B cell (primary cell): ENCODE measurements at places on chromosomes 4 and X.

- no peak for DNase-seq
- H3K36me3 ChIP-seq: no peaks in the 10 kb centered on the region
- no peaks in the 10 kb centered on the region for H3K4me1 ChIP-seq
Measured at GRCh38 chr4:45346816-45347435, 620.6 kb upstream of the GNPDA2 start.

DNA sequence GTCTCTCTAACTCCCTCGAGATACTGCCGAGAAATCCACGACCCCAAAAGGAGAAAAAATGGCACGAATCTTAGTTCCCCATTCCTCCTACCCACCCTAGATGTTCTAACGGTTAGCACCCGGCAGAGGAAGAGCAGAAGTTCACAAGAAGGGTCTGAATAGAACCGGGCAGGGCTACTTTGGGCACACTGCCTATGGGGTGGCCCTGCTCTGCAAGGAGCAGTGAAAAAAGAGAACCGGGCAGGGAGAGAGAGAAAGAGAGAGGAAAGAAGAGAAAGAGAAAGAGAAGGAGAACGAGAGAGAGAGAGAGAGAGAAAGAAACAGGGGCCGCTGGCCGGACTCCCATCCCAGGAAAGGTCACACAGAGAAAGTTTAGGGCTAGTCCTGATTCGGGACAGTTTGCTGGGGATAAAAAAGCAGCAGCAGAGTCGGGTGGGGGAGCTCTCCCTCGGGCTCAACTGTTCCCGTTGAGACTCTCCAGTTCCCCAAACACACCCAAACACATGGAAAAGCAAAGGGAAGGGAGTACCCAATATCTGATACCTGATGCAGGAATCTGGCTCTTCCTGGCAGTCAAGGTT lies 468 bp downstream of the GLA start:
- no peaks in the 10 kb centered on the region for H3K36me3 ChIP-seq
- peak overlapping the region; percentile 98 for H3K27ac ChIP-seq
- DNase-seq: peak; percentile 45
- peak overlapping the region; percentile 89 for H3K4me3 ChIP-seq
- H3K4me1 ChIP-seq: peaks cover 23% of the 10 kb centered on the region
- H3K27me3 ChIP-seq: no peaks in the 10 kb centered on the region

GRCh38 chrX:44506678-44507077 lies 36.0 kb downstream of the FUNDC1 start:
- DNase-seq: no peak
- H3K27me3 ChIP-seq: no peaks in the 10 kb centered on the region
- no peaks in the 10 kb centered on the region for H3K4me1 ChIP-seq
- no peak overlapping the region for H3K27ac ChIP-seq
- no peak overlapping the region for H3K4me3 ChIP-seq

GRCh38 chr4:178259566-178259965 lies 817.3 kb upstream of the AGA start:
- H3K36me3 ChIP-seq: no peaks in the 10 kb centered on the region
- no peaks in the 10 kb centered on the region for H3K27me3 ChIP-seq
- H3K4me3 ChIP-seq: no peak overlapping the region
- DNase-seq: no peak

- H3K27ac ChIP-seq: no peak overlapping the region
- no peak for DNase-seq
- no peaks in the 10 kb centered on the region for H3K36me3 ChIP-seq
- no peak overlapping the region for H3K4me3 ChIP-seq
Measured at GRCh38 chr4:10783351-10783750, 98.8 kb upstream of the CLNK start.

DNA sequence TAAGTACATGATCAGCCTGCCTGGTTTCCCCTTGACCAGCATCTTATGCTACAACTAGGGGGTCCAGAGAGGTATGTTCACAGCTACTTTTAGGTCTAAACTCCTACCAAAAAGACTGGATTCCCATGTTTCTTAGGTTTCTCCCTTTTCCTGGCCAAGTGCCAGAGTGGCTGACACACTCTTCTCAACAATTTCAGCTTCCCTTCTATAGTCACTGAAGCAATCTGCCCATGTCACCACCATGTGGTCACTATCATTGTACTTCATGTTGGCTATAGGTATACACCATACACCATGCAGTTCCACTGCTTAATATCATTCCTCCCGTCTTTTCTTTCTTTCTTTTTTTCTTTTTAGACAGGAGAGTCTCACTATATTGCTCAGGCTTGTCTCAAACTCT lies 66.9 kb downstream of the KLHL13 start:
- H3K27ac ChIP-seq: no peak overlapping the region
- no peaks in the 10 kb centered on the region for H3K36me3 ChIP-seq
- no peaks in the 10 kb centered on the region for H3K4me1 ChIP-seq

DNA sequence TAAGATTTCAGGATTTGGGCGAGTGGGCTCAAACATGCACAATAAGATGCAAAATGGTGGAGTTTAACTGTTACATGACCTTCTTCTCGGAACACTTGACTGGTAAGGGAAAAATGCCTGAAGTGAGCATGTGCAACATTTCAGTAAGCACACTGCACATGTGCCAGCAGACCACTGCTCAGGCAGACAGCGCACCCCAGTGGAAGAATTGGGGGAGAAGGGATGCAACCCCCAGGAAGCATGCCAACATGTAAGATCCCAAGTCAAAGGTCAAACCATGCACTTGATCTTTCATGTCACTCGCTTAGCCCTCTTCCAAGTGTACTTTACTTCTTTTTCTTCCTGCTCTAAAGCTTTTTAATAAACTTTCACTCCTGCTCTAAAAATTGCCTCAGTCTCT lies 256.3 kb downstream of the CENPC start:
- no peaks in the 10 kb centered on the region for H3K36me3 ChIP-seq
- H3K4me3 ChIP-seq: no peak overlapping the region
- H3K4me1 ChIP-seq: no peaks in the 10 kb centered on the region

GRCh38 chrX:37684426-37684825 lies 1.2 kb upstream of the XK start:
- H3K4me3 ChIP-seq: no peak overlapping the region
- DNase-seq: no peak

GRCh38 chrX:10685923-10686595 lies 65.7 kb upstream of the MID1 start:
- no peaks in the 10 kb centered on the region for H3K4me1 ChIP-seq
- no peak overlapping the region for H3K4me3 ChIP-seq
- no peak overlapping the region for H3K27ac ChIP-seq
- H3K27me3 ChIP-seq: no peaks in the 10 kb centered on the region

DNA sequence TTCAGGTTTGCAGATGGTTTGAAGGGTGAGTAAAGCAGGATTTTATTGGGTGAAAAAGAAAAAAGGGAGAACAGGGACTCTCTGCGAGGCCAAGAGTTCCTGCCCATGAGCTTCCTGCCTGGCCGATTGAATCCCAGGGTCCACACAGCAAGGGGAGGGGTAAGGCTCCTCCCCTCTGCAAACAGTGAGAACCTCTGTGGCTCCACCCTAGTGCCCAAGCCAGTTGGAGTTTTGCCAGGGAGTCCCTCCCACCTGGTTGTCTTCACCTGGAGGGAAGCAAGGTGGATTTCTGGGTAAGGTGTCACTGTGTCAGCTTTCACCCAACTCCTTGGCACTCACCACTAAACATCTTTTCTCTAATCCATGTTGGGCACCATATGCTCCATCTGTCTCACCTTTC lies 70.9 kb downstream of the PDHA2 start:
- H3K27me3 ChIP-seq: no peaks in the 10 kb centered on the region
- no peak overlapping the region for H3K27ac ChIP-seq
- no peaks in the 10 kb centered on the region for H3K36me3 ChIP-seq
- no peaks in the 10 kb centered on the region for H3K4me1 ChIP-seq
- H3K4me3 ChIP-seq: no peak overlapping the region
- DNase-seq: no peak

DNA sequence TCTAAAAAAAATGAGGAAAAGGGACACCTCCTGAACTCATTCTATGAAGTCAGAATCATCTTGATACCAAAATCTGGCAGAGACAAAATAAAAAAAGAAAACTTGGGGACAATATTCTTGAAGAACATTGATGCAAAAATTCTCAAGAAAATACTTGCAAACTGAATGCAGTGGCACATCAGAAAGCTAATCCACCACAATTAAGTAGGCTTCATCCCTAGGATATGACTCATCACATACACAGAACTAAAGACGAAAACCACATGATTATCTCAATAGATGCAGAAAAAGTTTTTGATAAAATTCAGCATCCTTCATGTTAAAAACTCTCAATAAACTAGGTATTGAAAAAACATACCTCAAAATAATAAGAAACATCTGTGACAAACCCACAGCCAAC lies 98.3 kb downstream of the FAM47B start:
- no peaks in the 10 kb centered on the region for H3K4me1 ChIP-seq
- H3K36me3 ChIP-seq: no peaks in the 10 kb centered on the region
- no peak overlapping the region for H3K4me3 ChIP-seq
- H3K27ac ChIP-seq: no peak overlapping the region
- no peaks in the 10 kb centered on the region for H3K27me3 ChIP-seq

- H3K4me1 ChIP-seq: no peaks in the 10 kb centered on the region
- no peaks in the 10 kb centered on the region for H3K36me3 ChIP-seq
- no peaks in the 10 kb centered on the region for H3K27me3 ChIP-seq
- DNase-seq: no peak
- no peak overlapping the region for H3K4me3 ChIP-seq
Measured at GRCh38 chr4:15868826-15869413, 69.6 kb downstream of the FGFBP1 start.

DNA sequence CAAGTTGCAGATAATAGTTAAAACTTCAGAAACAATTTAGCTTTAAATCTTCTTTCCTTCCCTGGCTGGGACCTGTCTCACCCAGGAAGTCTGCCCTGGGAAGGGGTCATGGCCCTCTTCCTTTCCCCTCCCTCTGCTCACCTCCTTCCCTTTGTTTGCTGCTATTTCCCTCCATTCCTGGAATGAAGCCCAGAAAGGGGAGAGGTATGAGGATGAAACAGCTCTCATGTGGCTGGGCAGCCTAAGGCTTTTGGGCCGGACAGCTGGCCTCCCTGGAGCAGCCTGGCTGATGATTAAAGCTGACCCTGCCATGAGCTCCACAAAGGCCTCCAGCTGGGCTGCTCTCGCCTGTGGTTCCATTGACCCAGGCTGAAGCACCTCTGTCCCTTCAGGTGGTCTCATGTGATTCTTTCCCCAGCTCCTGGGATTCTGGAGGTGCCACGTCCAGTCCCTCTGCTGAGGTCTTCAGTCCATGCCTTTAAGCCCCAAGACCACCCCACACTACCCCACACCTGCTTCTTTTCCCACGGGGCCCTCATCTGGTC lies 202.1 kb downstream of the PTTG2 start:
- H3K4me1 ChIP-seq: peaks cover 11% of the 10 kb centered on the region
- H3K4me3 ChIP-seq: no peak overlapping the region
- H3K27me3 ChIP-seq: no peaks in the 10 kb centered on the region
- no peak overlapping the region for H3K27ac ChIP-seq

DNA sequence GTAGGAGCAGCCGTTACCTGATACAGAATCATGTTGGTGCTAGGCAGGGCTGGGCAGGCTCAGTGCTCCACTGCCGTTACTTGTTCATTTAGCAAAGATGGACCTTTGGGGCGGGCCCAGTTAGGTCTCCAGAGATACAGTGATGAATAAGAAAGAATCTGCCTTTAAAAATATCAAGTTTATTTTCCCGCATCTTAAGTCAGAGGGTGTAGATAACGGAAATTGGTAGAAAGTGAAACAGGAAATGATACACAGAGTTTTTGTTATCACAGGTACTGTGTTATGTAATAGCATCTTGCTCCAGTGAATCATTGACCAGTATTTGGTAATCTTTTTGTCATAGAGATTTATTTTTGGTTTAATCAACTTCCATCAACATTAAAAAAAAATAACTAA lies 5.5 kb downstream of the TMEM131L start:
- DNase-seq: peak; percentile 76
- H3K4me1 ChIP-seq: peaks cover 77% of the 10 kb centered on the region
- H3K4me3 ChIP-seq: no peak overlapping the region
- H3K27me3 ChIP-seq: no peaks in the 10 kb centered on the region
- H3K36me3 ChIP-seq: peaks cover 46% of the 10 kb centered on the region

DNA sequence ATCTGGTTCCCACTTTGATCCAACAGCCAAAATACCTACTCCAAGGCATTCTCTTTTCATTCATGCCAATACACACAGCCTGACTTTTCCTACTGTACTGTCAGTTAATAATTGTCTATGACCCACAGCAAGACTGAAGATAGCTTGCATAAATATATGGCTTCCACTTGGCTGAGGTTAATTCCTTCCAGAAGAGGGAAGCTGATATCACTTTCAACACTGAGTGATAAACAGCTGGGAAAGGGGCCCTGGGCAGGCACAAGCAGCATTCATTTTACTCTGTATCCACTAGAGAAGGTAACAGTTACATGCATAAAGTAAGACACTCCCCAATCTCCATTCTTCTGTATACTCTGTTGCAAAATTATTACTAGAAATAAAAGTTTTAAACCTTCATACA lies 200.2 kb upstream of the UGT8 start:
- no peak overlapping the region for H3K4me3 ChIP-seq
- no peaks in the 10 kb centered on the region for H3K27me3 ChIP-seq
- H3K4me1 ChIP-seq: no peaks in the 10 kb centered on the region
- DNase-seq: no peak

DNA sequence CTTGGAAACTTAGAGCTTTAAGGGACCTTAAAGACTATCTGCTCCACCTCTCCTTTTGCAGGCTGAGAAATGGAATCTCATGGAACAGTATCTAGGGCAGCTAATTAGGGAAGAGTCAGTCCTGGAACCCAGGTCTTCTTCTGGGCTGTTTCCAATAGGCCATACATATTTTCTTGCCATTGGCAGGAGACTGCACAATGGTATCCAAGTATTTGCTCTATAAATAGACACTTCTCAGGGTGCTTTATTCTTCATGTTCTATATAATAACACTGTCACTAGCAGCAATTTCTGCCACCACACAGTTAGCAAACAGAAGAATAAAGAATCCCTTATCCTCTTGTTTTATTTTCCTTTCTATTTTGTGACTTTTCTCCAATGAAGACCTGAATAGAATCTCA lies 291.7 kb downstream of the C4orf33 start:
- no peak overlapping the region for H3K4me3 ChIP-seq
- no peak for DNase-seq
- no peak overlapping the region for H3K27ac ChIP-seq
- H3K27me3 ChIP-seq: no peaks in the 10 kb centered on the region
